ENCODE measurements at places on chromosomes 3 and 15.

GRCh38 chr3:112627919-112628466 lies 12.9 kb downstream of the CCDC80 start:
- DNase-seq: no peak

DNA sequence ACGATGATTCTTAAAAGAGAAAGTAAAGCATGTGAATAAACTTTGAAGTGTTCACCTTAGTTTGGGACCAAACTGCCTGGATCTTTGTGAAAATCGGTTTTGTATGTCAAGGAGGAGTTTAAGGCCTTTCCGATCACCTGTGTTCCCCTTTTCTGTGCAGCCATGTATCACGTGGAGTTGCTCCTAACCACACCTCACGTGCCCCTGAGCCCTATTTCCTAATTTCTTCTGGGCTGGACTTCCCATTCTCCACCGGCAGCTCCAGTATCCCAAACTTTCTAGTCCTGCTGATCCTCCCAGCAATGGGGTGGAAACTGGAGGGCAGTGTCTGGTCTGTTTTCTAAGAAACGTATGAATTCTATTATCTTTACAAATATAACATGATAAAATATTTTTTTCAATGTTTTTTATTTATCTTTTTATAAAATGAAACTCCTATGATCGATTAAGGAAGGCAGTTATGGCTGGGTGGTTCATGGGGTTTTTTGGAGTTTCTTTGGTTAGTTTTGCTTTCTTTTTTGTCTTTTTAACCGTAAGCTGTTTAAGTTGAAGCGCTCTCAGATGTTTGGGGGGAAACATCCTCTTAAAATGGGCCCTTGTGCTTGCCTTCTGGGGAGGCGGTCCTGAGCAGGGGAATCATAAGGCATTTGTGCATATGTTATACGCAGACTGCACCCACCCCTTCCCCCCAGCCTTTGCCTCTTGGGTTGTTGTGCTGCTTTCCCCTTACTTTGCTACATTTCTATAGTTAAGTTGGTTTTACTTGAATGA lies 43.6 kb upstream of the WWTR1 start:
- DNase-seq: peak; percentile 13

DNA sequence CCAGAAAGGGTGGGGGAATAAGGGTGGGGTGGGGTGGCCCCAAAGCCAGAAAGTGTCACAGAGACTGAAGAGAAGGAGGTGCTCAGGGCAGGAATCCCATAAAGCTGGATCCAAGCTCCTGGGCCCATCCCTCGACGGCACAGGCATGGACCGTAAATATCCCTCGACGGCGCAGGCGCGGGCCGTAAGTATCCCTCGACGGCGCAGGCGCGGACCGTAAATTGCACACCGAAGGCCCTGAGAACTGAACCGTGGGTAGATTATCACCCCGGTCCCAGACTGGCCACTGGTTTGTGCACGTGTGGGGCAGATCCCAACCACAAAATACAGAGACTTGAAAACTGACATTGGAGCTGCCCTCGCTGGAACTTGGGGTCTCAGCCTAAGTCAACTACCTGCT lies 41.3 kb upstream of the MUC4 start:
- no peak for DNase-seq

GRCh38 chr15:80334521-80334920 lies 69.7 kb upstream of the ARNT2 start:
- DNase-seq: no peak

DNA sequence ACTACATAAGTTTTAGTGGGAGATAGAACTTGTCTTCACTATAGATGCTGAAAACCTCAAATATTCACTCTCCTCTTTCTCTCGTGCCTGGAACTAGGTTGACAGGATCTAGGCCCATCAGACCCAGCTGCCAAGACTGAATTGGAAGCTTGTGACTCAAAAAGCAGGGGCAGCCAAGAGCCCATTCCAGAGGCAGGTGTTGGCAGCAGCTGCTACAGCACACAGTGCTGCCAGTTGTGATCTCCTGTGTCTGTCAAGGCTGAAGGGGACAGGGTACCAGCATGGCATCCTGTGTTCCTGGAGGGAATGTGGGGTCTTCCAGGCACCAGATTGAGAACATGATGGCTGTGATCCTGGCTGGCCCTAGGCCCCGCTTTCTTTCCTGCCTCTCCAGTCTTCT lies 92.5 kb upstream of the MB21D2 start:
- no peak for DNase-seq

DNA sequence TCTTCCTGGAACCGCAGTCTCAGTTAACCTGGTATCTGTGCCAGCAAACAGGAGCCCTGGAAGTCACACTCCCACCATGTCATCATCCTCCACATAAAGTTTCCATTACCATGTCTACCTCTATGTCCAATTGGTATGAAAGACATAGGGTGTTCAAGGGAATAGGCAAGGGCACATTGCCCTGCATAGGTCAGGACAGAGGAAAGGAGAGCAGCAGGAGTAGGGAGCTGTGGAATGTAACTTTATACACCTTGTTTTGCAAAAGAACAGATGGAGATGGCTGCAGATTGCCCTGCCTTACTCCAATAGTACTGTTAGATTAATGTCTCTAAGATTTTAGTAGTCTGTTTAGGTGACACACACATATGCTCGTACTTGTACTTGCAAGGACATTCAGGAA lies 1056.4 kb downstream of the NTRK3 start:
- no peak for DNase-seq

DNA sequence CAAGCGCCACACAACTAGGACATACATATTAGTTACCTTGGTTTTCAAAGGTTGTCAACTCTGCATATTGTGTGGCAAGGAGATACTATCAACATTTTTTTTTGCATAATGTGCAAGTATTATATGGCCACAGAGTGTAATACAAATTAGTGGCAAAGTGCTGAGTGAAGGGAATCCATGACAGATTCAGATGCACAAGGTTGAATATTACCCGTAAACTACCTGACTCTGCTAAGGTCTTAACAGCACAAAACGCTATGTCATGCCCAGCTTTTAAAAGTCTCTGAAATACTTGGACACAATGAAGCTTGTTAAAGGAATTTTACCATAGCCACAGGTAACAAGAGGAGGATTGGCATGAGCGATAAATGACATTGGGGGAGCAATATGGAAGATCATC lies 79.0 kb downstream of the SATB1 start:
- DNase-seq: no peak

DNA sequence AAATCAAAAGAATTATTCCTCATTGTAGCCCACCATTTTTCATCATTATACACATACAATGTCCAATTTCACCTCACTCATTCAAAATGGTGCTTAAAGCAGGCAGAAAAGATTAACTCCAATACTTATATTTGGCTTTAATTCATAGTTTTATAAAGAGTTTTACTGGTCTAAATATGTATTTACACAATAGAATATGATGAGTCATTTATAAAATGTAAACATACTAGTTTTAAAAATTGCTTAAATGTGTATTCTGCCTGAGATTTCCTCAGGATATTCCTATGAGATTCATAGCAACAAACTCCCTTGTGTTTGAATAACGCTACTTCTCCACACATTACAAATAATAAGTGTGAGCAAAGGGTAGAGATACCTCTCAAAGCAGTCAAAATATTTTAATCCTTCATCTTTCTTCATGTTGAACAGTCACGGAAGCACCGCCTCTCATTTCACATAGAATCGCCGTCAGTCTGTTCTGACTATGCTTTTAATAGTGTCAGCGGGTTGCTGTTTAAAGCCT lies 75.7 kb upstream of the GBE1 start:
- DNase-seq: no peak

GRCh38 chr3:183385698-183386613 lies 42.5 kb downstream of the MCF2L2 start:
- no peak for DNase-seq

DNA sequence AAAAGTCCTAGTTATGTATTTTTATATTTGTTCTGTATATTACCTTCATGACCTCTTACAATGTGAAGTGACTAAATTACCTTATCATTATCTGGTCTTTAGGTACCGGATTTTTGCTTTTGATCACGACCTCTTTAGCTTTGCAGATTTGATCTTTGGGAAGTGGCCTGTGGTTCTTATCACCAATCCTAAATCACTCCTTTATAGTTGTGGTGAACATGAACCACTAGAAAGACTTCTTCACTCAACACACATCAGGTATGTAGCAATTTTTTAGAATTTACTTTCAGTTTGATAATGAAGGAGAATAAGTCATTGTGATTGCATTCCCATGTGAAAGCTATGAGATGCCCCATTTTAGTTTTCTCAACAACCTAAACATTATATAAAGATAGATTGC lies 18.3 kb downstream of the TMEM62 start:
- DNase-seq: no peak

- DNase-seq: no peak
Observed at GRCh38 chr15:87219650-87220615, 1036.6 kb downstream of the NTRK3 start.

DNA sequence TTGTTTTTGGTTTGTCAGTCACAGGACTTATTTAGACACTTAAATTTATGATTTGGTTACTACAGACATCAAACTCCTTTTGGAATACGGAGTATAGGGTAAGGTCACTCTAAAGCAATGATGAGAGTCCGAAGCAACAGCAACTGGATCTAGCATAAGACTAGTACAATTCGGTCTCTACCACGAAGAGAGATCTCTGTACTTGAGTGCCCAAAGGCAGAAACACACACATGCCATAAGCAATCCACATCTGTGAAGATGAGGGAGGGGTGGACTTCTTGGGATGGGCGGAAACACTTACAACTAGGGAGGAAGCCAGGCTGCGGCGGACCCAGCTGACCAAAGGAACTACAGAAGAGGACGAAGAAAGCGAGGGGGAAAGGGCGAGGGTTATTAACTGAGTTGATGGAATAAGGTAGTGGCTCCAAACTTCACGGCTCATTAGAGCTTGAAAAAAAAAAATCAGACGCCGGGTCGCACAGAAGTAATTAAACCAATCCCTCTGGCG lies 595 bp downstream of the DPH6 start:
- DNase-seq: no peak

GRCh38 chr3:13045241-13045903 lies 27.9 kb downstream of the IQSEC1 start:
- no peak for DNase-seq

DNA sequence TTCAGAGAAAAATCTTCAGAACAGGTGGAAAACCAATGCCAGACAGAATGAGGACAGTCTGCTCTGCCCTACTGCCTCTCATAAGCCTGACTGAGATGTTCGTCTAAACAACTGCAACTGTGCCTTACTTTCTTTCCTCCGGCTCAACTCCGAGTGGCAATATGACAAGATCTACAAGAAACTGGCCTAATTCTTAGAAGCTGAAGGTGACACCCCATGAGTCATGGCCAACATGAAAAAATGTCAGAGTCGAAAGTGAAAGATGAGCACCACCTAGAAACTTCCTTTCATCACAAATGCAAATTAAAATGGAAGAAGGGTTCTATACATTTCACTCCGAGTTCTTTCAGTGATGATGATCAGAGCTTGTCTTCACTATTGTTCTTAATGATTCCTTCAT lies 12.9 kb downstream of the PCYT1A start:
- peak; percentile 72 for DNase-seq

DNA sequence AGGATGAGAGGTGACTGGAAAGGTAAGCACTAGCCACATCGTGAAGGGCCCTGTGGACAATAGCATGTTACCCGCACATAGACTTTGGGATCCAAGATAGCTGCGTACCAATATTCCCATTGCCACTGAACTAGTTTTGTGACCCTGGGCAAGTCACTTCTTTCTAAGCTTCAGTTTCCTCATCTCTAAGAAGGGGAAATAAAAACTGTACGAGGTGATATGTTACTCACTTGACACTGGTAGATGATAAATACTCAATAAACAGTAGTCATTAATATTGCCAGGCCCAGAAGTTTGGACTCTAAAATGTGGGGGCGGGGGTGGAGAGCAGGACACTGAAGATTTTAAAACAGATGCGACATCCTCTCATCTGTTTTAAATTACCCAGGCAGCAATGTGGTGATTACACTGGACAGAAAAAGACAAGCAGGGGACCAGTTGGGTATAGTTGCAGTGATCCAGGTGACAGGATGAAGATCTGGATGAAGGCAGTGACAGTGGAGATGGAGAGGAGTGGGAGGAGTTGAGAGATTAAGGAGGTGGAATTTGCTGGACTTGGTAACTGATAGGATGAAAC lies 2.5 kb downstream of the ATG7 start:
- no peak for DNase-seq

DNA sequence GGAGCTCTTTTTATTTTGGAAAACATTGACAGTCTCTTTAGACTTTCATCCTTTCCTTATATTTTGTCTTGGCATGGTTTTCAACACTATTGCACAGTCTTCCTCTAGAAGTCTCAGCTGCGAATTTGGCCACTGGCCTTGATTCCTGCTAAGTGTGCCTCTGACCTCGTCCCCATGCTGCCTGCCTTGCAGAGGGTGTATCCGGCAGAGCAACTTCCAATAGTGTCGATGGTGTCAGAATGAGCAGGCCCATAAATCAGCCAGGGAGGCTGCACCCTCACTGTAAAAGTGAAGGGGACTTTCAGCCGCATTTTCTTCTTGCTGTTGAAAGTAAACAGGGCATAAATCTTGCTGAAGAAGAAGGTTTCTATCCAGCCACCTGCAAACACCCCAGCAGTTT lies 336.7 kb upstream of the TRIM42 start:
- DNase-seq: no peak

- DNase-seq: no peak
Observed at GRCh38 chr3:126672741-126673140, 17.8 kb upstream of the TXNRD3 start.

GRCh38 chr15:86336051-86336788 lies 256.5 kb downstream of the AGBL1 start:
- DNase-seq: no peak

GRCh38 chr3:154022606-154023005 lies 98.6 kb upstream of the ARHGEF26 start:
- DNase-seq: no peak

DNA sequence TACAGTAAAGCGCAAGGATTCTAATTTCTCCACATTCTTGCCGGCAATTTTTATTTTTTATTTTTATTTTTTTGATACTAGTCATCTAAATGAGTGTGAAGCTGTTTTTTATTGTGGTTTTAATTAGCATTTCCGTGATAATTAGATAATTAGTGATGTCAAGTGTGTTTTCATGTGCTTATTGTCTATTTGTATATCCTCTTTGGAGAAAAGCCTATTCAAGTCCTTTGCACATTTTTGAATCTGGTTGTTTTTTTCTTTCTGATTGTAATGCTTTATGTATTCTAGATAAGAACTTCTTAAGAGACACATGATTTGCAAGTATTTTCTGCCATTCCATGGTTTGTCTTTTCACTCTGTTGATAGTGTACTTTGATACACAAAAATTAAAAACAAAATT lies 16.1 kb downstream of the CTDSPL2 start:
- DNase-seq: no peak

DNA sequence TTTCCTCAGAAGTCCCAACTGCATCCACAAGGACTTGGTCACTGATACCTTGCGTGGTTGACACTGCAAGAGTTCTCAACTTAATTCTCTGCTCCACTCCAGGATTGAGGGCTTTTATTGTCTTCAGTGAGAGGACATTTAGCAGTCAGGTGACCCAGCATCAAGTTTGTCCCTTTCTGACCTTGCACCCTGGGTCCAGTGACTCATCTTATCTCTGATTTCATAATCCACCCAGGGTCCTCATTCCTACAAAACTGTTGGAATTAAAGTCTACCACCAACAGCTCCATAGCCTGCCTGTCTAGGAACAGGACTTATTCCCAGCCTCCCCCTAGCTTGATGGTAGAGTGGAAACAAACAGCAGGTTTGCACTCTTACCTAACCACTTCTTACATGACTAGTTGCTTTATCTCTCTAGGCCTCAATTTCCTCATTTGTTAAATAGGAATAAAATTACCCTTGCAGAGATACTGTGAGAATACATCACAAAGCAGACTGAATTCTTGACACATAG lies 151.3 kb upstream of the LPP start:
- DNase-seq: no peak

GRCh38 chr15:66619152-66619903 lies 53.5 kb upstream of the LCTL start:
- peak; percentile 20 for DNase-seq

Data from CD8-positive, alpha-beta memory T cell (primary cell).